CD4-positive, alpha-beta T cell treated with Interleukin-4 for 4 hours (primary cell): ENCODE measurements at places on chromosomes 7 and 10.

DNA sequence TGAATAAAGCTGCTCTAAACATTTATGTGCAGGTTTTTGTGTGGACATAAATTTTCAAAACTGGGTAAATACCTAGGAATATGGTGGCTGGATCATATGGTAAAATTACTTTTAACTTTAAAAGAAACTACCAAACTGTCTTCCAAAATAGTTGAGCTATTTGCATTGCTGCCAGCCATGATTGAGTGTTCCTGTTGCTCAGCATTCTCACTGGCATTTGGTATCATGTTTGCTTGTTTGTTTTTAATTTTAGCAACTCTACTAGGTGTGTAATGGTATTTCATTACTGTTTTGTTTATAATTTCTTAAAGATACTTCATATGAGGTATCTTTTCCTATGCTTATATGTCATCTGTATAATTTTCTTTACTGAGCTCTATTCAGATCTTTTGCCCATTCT, 143.2 kb downstream of the POLR1F start:
- DNase-seq: no peak

GRCh38 chr10:54613162-54613561, 187.9 kb downstream of the PCDH15 start:
- DNase-seq: no peak

- no peak for DNase-seq
Observed at GRCh38 chr7:85290269-85290668, 103.4 kb upstream of the SEMA3D start.

DNA sequence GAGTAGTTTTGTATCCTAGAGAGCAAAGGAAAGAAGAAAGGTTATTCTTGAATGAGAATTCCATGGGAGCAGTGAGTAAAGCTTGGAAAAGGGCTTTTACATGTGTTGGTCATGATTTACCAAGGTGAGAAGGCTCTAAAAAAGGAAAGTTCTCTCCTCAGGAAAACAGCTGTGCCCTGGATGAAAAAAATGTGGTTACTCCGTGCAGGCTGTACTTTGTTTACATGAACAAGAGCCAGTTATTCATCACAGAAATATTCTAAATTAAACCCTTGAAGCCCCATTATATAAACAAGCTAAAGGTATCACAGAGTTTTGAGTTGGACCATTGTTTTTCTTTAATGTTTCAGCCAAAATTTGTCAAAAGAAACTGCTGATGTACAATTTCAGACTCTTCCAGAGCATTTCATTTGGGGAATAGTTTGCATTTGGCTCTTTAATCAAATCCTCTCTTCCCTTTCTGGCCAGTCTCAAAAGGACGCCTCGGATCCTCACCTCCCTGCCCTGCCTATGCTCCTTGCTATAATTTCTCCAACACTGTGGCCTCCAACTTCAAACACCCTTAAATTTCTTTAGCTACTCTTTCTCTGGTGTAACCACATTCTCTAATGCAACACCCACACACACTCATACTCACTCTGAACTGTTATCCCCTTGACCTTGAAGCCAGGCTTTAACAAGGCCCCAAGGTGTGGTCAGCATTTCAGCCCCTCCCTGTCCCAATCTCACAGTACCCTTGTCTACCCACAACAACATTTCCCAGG, 47.4 kb downstream of the AFAP1L2 start:
- DNase-seq: no peak

DNA sequence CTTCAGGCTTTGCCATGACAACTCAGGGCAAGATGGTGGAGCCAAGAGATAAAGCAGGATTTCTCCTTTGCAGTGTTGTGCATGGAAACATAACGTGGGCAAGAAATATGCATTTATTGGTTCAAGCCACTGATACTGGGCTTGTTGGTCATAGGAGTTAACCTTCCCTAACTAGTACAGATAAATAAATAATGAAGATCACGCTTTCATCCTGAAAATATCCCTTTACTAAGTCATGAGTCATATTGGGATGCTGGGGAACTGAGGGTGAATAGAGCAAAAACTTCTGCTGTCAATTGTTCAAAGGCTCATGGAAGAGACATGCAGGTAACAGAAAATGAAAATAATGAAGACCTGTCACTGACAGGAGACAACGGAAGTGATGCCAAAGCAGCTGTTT, 55.5 kb downstream of the TES start:
- DNase-seq: no peak

DNA sequence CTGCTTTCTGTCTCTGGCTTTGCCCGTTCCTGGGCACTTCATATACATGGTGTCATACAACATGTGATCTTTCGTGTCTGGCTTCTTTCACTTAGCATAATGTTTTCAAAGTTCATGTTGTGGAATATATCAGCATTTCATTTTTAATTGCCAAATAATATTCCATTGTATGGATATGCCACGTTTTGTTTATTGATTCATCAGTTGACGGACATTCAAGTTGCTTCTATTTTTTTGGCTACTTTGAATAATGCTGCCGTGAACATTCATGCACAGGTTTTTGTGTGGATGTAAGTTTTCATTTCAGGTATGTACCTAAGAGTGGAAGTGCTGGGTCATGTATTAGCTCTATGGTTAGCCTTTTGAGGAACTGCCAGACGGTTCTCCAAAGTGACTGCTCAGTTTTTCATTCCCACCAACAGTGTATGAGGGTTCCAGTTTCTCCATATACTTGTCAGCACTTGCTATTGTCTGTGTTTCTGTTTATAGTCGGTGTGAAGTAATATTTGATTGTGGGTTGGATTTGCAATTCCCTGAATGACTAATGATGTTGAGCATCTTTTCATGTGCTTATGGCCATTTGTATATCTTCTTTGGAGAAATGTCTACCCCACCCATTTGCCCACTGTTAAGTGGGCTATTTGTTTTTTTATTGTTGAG, 401.4 kb upstream of the GALNT17 start:
- DNase-seq: no peak

- DNase-seq: no peak
Observed at GRCh38 chr10:49738616-49739360, 23.3 kb downstream of the OGDHL start.

DNA sequence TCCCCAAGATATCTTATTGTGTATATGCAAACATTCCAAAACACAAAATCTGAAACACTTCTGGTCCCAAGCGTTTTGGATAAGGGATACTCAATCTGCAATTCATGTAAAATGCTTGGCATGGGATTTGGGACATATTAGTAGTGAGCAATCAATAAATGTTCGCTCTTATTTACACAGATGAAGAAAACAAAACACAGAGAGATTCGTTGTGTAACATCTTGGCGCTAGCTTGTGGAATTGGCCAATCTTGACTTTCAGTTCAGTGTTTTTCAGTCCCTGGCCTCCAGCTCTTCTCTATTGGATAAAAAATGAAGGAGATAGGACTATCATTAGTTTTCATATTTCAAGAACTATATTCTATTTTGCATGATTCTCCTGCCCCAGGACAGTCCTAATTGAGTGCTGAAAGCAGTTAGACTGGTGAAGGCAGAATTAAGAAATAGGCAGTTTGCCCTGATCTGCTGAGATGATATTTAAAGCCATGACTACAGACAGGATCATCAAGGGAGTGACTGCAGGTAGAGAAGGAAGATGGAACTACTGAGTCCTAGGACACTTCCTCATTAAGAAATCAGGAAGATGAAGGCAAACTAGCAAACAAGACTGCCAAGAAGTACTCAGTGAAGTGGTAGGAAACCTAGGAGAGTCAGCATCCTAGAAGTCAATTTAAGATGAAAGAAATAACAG, 1.8 kb downstream of the PNLIPRP3 start:
- no peak for DNase-seq

GRCh38 chr10:70130878-70131559, 1.6 kb downstream of the AIFM2 start:
- DNase-seq: no peak

- no peak for DNase-seq
Observed at GRCh38 chr7:130142654-130143333, 62.4 kb downstream of the TMEM209 start.
